ENCODE measurements at places on chromosomes 2 and 18.

DNA sequence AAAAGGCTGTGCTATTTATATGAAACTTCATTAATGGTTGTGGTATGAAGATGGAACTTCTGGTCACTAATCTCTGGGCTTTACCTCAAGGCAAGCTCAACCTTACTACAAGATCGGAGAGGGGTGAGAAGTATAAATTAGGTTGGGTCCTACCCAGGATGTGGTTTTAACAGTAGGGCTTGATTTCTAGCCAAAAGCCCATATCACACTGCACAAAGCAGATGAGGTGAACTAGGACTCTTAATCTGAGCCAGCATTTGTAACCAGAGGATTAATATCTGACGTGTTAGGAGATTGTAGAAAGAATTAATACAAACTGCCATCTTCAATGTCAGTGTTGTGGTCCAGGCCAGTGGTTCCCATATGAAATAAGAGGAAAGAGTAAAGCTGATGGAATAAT, 86.4 kb upstream of the RGPD4 start:
- no peak for DNase-seq

- DNase-seq: no peak
Observed at GRCh38 chr2:101758001-101758400, 60.5 kb downstream of the MAP4K4 start.

GRCh38 chr2:24237313-24237712, 62.5 kb downstream of the FAM228A start:
- no peak for DNase-seq

DNA sequence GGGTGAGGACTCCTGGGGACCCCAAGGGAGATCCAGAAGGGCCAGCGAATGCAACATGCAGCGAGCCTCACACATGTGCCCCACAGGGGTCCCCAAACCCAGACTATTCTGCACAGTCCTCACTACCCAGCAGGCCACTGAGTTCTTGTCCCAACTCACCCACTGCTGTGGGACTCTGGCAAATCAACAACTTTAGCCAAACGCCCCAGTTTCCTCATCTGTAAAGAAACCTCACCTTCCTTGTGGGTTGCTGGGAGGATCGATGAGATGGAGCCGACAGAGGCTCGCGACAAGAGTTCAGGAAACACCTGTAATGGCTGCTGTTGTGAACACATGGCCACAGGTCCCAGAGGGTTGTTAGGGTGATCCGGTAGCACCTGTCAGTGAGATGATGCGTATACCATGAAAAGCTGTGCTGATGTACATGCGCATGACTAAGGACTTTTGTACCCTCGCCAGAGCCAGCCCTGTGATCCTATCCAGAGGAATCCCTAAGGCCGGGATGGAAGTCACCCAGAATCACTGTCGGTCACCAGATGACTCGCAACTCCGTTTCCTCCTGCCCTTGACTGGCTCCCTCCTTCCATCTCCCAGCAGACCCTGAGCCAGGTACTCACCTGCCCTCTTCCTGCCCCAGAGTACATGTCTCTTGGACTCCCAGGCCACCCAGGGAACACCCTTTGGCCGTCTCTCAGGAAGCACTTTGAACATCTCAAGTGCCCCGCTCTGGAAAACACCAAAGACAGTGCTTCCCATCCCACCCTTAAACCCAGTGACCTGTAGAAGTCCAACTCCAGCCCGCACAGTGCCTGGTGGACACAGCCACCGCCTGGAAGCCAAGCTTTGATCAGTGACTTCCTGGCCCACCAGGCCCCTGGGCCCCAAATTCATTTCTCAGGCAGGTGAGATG, 103.3 kb upstream of the ID2 start:
- no peak for DNase-seq

DNA sequence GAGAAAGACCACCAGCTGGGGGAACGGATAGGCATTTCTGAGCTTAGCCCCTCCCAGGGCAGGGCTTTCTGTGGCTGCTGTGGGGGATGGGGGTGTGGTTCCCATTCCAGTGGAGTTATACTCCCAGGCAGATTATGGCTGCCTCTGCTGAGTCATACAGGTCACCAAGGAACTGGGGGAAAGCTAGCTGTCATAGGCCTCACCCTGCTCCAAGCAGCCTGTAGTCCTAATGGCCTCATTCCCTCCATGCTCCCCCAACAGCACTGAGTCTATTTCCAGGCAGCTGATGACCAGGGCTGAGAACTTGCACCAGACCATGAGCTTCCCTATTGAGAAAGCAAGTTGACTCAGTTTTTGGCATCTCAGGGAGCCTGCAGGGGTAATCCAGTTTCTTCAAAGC, 87.1 kb downstream of the GPR39 start:
- DNase-seq: no peak

- DNase-seq: no peak
Observed at GRCh38 chr2:122218596-122218995, 463.1 kb downstream of the TSN start.

DNA sequence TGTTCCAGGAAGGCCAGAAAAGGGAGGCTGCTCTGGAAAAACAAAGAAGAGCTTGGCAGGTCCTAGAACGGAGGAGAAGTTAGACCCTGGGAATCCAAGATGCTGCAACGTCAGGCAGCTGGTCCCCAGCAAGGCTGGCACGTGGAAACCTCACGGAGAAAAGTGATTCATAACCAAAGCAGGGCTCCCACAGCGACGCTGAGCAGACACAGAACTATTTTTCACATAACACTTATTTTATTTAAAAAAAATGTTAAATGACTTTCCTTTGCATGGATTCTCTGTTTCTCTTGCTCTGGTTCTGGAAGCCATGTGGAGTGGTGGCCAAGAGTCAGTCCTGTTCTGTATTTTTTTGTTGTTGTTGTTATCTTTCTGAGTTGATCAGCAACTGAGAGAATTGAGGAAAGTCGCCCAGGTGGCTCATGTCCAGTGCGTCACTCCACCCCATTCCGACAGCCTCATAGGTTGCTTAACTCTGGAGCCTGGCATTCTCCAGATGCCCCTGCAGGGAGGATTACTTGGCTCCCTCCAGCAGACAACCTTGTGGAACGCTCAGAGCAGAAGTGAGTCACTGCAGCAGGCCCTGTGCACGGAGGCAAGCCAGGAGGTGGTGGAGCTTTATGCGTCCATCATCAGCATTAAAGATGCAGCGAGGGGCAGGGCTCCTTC, 229.9 kb upstream of the HDAC4 start:
- no peak for DNase-seq

GRCh38 chr2:185990861-185991525, 252.4 kb downstream of the FSIP2 start:
- DNase-seq: no peak

DNA sequence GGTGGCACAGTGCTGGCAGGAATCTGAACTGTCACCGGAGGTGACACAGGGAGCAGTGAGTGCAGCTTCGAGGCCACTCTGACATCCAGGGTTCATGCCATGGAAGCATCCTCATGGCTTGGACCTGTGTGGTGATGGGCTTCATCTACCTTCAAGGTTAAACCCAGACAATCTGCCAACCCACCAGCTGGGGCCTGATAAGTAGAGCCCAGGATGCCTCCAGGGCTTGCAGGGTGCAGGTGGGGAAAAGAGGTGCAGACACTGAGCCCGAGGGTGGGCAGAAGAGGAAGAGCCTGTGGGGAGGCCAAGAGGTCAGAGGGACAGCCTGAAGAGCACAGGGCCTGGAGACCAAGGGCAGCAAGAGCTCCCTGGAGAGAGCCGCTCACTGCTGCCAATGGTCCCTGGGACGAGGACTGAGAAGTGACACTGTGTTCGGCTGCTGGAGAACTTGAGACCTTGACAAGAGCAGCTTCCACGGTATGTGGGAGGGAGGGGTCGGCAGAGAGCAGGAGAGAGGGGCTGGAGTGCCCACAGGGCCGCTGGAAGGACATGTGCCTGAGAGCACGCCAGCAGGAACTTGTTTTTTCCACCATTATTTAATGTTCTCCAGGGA, 8.1 kb upstream of the HES6 start:
- DNase-seq: no peak

- DNase-seq: no peak
Observed at GRCh38 chr2:241417626-241418025, 61.5 kb downstream of the FARP2 start.

- DNase-seq: no peak
Observed at GRCh38 chr2:37412231-37412630, 67.8 kb downstream of the QPCT start.

GRCh38 chr2:47359375-47359868, 43.5 kb upstream of the MSH2 start:
- no peak for DNase-seq

GRCh38 chr2:65396348-65397026, 35.9 kb downstream of the SPRED2 start:
- DNase-seq: no peak

DNA sequence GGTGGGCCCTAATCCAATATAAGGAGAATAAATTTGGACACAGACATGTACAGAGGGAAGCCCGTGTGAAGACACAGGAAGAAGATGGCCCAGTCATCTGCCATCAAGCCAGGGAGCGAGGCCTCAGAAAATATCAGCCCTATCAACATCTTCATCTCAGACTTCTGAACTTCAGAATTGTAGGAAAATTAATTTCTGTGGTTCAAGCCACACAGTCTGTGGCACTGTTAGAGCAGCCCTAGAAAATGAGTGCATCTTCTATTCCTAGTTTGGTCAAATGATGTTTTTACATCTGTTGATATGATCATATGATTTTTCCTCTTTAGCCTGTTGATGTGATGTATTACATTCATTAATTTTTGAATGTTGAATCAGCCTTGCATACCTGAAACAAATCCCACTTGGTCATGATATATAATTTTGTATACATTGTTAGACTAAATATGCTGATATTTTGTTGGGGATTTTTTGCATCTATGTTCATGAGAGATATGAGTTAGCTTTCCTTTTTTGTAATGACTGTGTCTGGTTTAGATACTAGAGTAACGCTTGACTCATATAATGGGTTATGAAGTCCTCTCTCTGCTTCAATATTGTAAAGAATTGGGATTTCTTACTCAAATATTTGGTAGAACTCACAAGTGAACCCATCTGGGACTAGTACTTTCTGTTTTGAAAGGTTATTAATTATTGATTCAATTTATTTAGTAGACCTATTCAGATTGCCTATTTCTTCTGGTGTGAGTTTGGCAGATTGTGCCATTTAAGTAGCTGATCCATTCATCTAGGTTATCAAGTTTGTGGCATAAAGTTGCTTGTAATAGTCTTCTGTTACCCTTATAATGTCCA, 451.4 kb downstream of the EIPR1 start:
- no peak for DNase-seq

DNA sequence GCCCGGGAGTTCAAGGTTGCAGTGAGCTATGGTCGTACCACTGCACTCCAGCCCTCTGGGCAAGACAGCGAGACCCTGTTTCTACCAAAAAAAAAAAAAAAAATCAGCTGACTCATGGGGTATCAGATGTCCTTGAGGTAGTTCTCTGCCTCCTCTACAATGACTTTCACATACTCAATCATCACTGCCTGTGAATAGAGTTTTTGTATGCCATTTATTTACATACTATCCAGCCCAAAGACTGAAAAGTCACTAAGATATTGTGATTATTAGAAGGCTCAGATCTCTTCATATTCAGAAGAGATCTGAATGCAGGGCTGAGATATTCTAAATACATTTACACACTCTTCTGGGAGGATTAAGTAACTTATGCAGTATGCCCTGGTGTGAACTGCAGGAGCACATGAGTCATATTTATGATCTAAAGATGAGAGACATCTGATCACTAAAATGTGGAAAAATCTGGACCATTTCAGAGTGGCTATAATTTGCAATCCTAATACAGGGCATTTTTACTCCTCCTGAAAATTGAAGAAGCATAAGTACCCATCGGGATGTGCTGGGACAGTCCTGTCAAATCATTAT, 38.9 kb downstream of the KLF7 start:
- DNase-seq: no peak

GRCh38 chr2:70356941-70357683, 55.2 kb upstream of the FAM136A start:
- DNase-seq: no peak

- DNase-seq: no peak
Observed at GRCh38 chr2:12110074-12110473, 363.6 kb downstream of the LPIN1 start.

GRCh38 chr2:9552219-9553178, 3.1 kb downstream of the ADAM17 start:
- no peak for DNase-seq

GRCh38 chr2:225515033-225515432, 115.5 kb downstream of the NYAP2 start:
- no peak for DNase-seq

GRCh38 chr18:11873670-11874340, 22.6 kb downstream of the CHMP1B start:
- DNase-seq: no peak

DNA sequence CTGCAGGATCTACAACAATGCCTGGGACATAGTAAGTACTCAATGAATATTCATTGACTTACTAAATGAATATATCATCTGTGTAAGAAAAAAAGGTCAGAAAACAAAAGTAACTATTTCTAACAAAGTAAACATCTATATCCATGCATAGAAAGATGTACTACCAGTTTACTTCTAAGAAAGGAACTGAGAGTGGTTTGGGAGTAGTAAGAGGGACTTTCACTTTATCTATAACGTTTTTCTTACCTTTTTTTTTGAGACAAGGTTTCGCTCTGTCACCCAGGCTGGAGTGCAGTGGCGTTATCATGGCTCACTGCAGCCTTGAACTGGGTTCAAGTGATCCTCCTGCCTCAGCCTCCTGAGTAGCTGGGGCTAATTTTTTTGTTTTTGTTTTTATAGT, 25.7 kb downstream of the DHX57 start:
- no peak for DNase-seq

GRCh38 chr2:71330585-71331330, 824 bp upstream of the ZNF638 start:
- no peak for DNase-seq

DNA sequence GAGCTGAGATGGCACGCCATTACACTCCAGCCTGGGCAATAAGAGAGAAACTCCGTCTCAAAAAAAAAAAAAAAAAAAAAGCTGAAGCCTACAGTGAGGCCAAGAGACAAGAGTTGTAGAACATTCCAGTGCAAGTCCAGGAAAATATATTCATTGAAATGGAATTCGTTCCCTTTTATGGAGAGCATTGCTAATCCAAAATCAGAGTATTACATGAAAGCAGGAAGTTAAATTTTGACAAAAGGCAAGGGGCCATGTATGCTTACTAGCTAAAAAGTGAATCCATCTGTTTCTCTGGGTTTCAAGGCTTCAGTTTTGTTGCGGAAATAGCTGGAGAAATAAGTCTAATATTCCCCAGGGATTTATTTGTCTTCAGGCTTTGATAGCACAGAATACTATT, 471.7 kb downstream of the THSD7B start:
- DNase-seq: no peak

DNA sequence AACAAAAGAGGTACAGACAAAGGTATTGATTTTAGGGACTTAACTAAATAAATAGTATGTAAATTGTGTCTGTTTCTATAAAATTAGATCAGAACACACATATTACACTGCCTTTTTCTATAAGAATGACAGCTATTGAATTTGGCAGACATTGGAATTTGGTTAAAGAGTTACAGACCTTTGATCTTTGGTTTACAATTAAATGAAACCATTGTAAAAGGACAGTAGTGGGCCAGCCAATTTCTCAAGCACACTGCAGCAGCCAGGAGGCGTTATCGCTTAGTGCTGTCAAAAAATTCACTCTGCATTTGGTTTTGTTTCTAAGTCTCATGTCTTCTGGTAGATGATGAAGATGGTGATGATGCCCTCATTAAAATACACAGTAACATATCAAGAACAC, 175.9 kb downstream of the NR4A2 start:
- no peak for DNase-seq
